Esophagus muscularis mucosa (tissue), 4 donors: ENCODE measurements at places on chromosomes 7 and 10.

GRCh38 chr7:50119815-50120637 is 27.0 kb upstream of the ZPBP start:
- no peak for DNase-seq

GRCh38 chr7:155864271-155864985 is 52.2 kb upstream of the SHH start:
- DNase-seq: peak; percentile 53

DNA sequence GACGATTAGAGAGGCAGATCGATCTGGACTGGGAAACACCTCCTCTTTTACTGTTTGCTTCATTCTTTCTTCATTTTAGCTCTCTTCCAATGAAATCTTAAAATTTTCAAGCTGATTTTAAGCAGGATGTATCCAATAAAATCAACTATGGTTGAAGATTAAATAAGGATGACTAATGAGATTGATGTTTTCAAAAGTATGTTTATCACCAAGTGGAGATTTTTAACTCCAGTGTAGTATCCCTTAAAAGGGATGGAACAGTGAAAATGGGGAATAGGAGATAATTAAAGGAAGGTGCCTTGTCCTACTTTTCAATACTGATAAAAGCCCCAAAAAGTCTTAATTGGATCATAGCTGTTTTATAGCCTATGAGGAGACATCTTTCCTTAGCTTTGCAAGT is 11.6 kb upstream of the LIPF start:
- no peak for DNase-seq

DNA sequence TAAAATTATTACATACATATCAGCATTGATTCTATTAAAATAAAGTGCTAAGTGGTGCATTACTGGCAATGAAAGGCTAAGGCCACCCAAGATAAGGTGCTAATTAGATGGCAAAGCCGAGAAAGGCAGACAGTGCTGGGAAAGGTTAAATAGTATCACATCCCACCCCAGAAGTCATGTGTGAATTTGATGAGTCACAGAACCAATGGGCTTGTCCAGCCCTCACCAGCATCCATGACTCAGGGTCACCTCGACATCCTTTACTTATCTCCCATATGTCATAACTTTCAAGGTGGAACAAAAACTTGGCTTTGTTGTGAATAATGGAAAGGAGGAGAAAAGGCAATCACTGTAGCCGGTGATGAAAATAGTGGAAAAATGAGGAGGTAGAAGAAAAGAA is 459.1 kb downstream of the PLXNA4 start:
- DNase-seq: no peak

DNA sequence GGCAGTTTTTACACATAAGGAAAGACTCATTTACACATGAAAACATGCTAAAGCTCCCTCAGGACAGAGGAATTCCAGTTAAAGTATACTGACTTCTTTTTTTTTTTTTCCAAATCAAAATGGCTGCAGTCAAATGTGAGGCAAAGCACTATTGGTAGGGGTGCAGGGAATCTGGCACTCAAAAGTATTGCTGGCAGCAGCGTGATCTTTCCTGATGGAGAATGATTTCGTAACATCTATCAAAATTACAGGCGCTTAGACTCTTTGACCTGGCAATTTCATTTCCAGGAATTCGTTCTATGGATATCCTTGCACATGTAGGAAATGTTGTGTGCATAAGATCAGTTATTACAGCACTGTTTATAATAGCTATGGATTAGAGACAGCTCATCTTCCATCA is 65.7 kb downstream of the VSTM4 start:
- peak; percentile 39 for DNase-seq
